Thoracic aorta (tissue), 2 donors: ENCODE measurements at places on chromosomes 6 and 20.

DNA sequence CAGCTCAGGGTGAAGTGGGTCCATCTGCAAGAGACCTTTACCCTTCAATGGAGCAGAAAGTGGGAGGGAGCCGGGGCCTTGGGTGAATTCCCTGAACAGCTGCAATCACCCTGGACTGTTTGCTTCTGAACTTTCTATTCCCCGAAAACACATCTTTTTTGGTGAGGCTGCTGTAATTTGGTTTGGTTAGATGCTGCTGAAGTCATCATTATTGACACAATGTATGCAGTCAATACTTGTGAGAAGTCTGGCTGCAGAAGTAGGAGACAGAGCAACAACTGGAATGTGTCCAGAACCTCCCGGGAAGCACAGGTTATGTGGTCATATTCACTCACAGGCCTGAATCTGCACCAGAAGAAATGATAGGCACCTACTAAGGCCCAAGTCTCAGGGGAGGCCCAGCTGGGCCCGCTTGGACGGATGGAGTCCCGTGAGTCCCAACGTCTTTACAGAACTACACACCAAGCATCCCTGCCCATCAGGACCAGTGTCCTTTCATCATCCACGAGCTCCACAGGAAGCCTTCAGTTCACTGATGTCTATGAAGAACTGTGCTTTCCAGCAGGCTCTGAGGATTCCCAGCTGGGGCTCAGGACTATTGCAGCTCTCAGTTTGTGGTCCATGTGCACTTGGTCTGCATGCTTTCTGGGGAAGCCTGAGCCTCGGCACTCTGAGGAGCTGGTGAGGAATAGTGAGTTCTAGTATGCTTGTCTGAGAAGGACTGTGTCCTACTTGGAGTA is 177.6 kb downstream of the THBS2 start:
- no peak for DNase-seq

DNA sequence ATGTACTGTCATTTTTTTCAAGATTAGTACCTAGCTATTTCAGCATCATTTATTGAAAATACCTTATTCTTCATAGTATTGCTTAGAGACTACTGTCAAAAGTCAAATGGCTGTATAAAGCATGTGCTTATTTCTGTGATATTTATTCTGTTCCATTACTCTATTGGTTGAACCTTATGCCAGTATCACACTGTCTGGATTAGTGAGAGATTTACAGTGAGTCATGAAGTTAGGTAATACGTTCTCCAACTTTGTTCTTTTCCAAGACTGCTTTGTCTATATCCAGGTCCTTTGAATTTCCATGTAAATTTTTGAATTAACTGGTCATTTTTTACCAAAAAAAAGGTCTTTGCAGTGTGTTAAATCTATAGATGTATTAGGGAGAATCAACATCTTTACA is 18.6 kb upstream of the RNF217 start:
- DNase-seq = no peak

- no peak for DNase-seq
These were observed 57.2 kb downstream of the CEP43 start for GRCh38 chr6:167056370-167056769.

GRCh38 chr6:114327074-114327473 is 15.7 kb downstream of the HS3ST5 start:
- no peak for DNase-seq

GRCh38 chr6:49555951-49556350 is 5.5 kb downstream of the C6orf141 start:
- no peak for DNase-seq

GRCh38 chr6:169450097-169450496 is 196.5 kb upstream of the THBS2 start:
- DNase-seq = no peak

GRCh38 chr20:967796-968742 is 34.0 kb downstream of the RSPO4 start:
- no peak for DNase-seq

GRCh38 chr20:56423886-56424285 is 11.8 kb downstream of the CASS4 start:
- DNase-seq = no peak

DNA sequence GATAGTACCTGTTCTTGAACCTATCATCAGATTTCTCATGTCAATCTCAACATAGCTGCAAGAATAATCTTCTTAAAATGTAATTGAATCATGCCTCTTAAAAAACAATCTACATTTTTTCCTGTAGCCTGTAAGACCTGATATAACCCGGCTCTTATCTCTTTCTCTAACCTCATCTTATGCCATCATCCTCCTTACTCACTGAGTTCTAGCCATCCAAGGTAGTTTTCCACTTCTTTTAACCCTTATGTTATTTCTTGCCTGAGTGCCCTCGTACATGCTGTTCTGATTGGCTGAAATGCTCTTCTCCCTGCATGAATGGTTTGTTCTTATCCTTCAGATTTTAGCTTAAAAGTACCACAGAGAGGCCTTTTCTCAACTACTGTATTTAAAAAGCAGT is 16.4 kb downstream of the SLC17A5 start:
- no peak for DNase-seq

DNA sequence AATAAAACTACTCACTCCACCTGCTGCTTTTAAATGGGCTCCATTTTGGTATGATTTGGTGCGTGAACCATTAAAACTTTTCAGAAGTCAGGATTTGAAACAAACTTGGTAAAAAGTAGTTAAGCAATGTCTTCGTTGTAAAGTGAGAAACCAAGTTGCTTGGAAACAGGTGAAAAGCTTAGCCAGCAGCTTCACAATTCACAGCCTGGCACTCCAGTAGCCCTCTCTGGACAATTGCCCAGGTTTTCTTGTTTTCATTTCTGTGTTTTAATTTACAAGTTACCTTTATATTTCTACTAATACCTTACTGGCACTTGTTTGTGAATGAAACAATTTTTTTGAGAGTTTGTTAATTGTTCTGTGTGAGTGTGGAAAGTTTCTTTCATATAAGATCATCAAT is 12.8 kb downstream of the NT5E start:
- DNase-seq = no peak

DNA sequence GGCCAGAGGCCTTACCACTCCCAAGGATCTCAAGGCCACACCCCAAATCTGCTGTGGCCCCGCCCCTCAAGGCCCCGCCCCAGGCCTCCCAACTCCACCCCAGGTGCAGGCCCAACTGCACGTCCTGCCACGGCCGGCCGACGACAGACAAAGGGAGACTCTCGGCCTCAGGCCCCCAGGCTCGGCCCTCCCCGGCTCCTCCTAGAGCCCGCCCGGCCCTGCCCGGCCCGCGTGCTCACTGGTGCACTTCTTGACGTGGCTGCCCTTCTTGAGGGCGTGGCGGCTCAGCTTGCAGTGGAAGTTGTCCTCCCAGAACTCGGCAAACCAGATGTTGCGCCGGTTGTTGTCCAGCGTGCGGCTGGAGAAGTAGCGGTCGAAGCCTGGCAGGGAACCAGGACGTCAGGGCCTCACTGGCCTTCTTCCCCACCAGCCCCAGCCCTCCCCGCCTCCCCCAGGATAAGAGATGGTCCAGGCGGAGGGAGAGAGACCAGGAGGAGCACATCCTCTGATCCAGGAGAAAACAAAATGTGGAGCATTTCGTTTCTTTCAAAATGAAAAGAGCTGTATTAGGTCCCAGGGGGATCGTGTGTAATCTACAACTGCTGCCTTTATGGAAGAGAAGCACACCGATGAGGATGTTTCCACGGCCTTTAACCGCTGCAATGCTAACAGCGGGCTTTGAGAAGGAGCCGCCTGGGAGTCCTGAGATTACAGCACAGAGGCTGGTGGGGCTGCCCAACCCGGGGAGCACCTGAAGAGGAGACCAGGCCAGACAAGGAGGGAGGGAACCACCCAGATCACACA is 89.4 kb downstream of the GRM4 start:
- DNase-seq = no peak

DNA sequence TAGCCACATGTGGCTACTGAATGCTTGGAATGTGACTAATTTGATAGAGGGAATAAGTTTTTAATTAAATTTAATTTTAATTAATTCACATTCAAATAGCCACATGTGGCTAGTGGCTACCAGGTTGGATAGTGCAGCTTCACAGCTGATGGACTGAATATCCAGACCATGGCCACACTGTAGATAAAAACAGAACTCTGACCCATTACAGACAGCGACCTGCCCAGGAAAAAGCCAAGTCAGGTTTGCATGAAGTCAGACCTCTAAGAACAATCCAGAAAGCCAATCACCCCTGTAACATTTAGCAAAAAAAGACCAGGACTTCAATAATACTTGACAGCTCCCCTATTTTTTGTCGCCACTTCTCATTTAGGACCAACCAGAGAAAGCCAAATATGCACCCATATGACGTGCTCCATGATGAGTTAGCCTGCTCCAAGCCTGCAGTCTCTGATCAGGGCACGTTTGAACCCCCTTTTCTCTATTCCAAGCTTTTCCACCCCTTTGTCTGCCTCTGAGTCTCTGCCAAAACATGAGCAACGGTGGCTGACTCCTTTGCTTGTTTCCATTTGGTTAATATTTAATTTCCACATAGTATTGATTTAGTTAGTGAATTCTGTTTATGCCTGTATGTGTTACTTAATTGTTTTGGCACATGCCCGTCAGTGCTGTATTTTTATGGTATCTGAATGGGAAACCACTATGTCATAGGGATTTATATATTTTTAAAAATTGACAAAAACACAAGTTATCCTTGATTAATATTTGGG is 636.3 kb downstream of the UTRN start:
- DNase-seq = no peak

GRCh38 chr20:62367633-62368391 is 700 bp upstream of the LAMA5 start:
- no peak for DNase-seq

- DNase-seq = no peak
These were observed 16.3 kb upstream of the SLCO4A1 start for GRCh38 chr20:62625921-62626547.

DNA sequence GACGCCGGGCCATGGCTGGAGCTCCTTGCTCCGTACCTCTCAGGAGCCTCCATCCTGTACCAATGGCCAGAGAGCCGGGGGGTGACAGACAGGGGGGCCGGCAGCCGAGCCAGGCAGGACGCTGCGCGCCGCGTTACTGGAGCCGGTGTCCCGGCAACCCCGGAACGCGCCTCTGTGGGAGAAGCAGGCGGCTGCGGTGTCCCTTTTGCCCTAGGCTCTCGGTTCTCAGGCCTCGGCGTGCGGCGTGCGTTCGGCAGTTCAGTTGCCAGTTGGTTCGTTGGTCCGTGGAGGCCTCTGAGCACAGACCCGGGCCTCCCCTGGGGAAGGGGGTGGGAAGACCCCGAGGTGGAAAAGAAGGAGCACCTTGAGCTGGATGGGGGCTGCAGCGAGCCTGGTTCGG is at the start of gene SPATS1:
Gene SPATS1 (plus strand): TSS at position 162 of the 400 bp plus-strand sequence. CDS start 446 bp downstream, outside the sequence.
- DNase-seq = no peak

GRCh38 chr6:66230591-66230990 is 523.6 kb upstream of the EYS start:
- DNase-seq = no peak

DNA sequence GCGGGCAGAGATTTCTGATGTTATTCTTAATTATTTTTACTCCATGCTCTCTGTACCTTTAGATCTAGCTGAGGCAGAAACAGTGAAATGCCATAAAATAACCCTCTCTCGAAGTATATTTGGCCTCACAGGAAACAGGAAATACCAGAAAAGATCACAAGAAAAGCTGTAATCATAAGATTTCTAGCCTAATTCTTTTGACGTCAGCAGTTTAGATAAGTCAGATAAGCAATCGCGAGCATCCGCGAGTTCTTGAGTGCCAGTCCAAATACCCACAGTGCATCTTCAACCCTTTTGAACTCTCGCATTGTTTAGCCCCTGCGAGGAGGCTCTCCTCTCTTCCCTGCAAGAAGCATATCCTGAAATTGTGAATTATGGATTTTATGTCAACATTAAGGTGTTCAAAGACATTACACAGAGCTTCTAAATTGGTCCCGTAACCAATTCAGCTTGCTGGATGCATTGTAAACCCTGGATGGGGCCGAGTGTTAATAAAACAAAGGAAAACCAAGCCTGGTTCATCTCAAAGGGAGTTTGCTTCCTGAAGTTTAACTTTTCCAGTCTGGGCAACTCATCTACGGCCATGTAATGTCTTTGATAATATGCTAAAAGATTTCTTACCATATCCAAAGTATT is 198.9 kb downstream of the MTFR2 start:
- DNase-seq = no peak

GRCh38 chr20:50893620-50894019 is 37.6 kb downstream of the ADNP start:
- DNase-seq = no peak

GRCh38 chr6:154218301-154218700 is 138.3 kb downstream of the IPCEF1 start:
- no peak for DNase-seq

DNA sequence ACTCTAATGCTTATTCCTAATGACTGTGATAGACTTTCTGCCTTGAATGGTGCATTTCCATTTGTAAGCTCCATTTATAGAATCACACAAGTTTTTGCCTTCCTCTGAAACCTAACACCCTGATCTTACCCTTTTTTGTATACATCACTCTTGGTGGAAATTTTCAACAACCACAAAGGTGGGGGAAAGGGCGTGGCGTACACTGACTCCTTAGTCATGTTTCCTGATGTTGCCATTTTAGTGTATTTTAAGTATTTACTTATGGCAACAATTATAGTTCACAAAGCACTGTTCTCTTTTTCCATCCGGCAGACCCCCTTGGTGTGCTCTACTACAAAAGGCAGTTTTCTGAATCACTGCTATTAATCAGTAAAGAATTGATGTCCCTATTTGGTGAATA is 92.0 kb downstream of the ATXN1 start:
- DNase-seq = no peak

- no peak for DNase-seq
These were observed 72.3 kb upstream of the SMLR1 start for GRCh38 chr6:130754786-130755367.

DNA sequence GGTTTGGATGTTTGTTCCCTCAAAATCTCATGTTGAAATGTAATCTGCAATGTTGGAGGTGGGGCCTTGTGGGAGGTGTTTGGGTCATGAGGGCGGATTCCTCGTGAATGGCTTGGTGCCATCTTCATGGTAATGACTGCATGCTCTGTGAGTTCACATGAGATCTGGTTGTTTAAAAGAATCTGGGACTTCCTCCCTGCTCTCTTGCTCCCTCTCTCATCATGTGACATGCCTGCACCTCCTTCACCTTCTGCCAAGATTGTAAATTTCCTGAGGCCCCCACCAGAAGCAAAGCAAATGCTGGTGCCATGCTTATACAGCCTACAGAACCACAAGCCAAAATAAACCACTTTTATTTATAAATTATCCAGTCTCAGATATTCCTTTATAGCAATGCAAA is 250.3 kb upstream of the PLN start:
- DNase-seq = no peak

DNA sequence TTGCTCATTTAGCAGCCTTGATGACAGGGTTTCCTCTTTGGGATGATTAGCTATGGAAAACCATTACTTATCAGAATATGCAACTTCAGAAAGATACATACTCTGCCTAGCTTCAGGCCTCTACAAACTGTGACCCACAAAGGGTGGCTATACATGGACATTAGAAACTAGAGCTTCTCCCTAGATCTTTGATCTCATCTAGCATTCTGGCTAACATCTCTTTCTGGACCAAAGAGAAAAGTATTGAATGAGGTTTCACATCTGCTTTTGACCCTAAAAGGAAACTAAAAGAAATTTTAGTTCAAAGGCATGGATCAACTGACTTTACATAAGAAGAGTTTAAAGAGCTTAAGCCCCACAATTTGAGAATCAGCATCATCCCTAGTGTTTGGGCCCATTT is 12.4 kb upstream of the HMGN3 start:
- no peak for DNase-seq

- DNase-seq = no peak
These were observed 31.7 kb downstream of the KCNS1 start for GRCh38 chr20:45069261-45069660.
